ENCODE measurements at places on chromosomes 12 and 14.

GRCh38 chr12:76444408-76444984 lies 96.3 kb upstream of the BBS10 start:
- no peak for DNase-seq

- peak; percentile 61 for DNase-seq
Measured at GRCh38 chr12:92844151-92844763, 84.8 kb downstream of the EEA1 start.

- DNase-seq = no peak
Measured at GRCh38 chr14:68159701-68160633, 340.4 kb downstream of the RAD51B start.

GRCh38 chr14:99125113-99125512 lies 146.9 kb downstream of the BCL11B start:
- no peak for DNase-seq

GRCh38 chr12:92771001-92771400 lies 68.2 kb downstream of the PLEKHG7 start:
- DNase-seq = no peak

GRCh38 chr14:55482936-55483605 lies 42.7 kb upstream of the TBPL2 start:
- no peak for DNase-seq

GRCh38 chr14:36652542-36653201 lies 9.0 kb upstream of the PAX9 start:
- DNase-seq = no peak

GRCh38 chr14:63654346-63654745 lies 12.7 kb upstream of the WDR89 start:
- peak; percentile 72 for DNase-seq

DNA sequence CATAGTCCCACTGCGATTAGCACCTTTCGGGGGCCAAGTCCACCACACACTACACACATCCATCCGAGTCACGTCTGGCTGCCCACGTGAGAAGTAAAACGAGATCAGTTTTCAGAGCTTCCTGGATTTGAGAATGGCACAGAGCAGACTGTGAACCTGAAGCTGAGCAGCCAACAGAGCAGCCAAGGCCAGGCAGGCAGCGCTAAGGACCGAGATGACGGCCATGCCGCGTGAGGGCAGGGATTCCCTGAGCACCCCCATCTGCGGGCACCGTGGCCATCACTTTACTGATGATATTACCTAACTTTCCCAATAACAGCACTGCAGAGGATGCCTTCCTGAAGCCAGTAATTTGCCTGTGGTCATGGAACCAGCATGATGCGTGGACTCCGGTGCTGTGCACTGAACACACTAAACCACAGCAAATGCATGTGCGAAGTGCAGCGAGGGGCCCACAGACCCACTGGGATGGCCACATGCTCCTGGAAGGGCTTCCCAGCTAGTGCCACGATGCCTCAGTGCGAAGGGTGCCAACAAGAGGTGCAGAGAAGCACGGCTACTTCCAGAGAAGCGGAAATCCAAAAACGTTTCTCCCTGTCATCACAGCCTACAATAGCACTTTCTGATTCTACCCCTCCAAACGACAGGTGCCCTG lies 56.0 kb downstream of the RNF34 start:
- DNase-seq = no peak

DNA sequence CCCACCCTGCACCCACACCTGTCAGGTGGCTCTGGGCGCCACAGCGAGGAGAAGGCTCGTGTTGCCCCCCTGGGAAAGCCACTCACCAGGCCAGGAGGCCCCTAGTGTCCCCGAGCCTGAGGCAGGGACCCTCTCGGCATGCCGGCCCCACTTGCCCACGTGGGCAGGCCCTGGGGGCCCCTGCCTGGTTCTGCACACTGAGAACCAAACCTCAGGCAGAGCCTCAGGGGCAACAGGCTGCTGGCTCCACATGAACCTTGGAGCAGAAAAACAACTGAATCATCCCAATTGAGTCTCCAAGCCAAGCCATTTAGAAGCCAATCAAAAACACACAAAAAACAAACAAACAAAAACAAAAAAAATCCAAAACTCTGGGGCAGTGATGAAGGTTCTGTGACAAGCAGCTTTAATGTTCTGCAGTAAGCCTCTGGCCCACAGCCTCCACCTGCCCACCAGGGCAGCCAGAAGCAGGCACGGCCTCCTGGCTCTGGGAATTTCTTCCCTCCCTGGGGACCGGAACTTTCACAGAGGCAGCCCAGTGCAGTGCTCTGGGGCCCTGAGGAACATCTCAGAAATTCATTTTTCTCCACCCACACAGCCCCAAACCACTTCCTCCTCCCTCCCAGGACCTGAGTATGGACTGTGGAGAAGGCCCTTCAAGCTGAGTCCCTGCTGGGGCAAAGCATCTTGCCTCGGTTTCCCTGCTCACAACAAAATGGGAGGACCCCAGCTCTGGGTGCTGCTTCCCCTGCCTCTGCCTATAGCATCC lies 90.2 kb downstream of the CHGA start:
- DNase-seq = peak; percentile 75

DNA sequence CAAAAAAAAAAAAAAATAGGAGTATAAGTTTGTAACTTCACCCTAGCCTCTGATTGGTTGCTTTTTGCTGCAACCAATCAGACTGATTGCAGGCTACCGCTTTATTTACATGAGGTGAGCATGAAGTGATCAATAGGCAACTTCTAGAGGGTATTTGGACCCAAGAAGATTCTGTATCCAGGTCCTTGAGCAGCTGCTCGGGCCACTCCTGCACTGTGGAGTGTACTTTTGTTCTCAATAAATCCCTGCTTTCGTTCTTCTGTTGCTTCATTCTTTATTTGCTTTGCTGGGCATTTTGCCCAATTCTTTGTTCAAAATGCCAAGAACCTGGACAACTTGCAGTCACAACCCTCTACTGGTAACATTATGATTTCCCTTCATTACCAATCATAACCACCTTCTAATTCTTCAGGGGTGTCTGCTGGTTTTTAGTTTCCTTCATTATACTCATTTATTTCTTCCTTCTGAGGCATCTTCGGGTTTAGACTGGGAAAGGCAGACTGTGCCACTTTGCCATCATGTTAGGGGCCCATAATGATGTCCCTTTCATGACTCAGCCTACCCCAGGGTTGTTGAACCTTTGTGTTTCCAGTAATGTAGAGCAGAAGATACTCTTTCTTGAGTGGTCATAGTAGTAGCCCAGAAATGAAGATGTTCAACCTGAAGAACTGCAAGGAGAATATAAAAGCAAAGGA lies 43.4 kb upstream of the LIMA1 start:
- DNase-seq = peak; percentile 58

DNA sequence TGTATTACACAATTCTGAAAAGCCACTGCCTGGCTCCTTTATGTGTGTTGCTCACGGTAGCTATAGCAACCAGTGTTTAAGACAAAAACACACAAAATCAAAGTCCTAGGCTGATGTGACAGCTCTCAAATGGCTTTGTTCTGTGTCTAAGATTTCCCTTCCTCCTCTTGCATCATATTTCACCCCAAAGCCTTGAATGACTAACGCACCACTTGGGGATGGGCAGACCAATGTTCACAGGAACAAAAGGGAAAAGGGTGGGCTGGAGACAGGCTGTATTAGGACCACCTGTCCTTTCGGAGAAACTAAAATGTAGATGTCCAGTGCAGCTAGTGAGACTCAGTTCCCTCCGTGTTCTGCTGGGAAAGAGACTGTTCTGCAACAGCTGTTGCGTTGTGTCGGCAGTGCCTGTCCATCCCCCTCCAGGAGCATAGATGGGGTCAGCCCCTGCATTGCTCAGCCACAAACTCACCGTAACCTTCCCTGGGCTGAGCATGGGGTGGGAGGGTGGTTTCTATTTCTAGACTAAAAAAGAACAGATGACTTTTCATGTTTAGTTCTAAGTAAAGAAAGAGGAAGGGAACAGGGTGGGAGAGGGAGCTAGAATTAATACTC lies 26.8 kb upstream of the DAAM1 start:
- DNase-seq = peak; percentile 69

DNA sequence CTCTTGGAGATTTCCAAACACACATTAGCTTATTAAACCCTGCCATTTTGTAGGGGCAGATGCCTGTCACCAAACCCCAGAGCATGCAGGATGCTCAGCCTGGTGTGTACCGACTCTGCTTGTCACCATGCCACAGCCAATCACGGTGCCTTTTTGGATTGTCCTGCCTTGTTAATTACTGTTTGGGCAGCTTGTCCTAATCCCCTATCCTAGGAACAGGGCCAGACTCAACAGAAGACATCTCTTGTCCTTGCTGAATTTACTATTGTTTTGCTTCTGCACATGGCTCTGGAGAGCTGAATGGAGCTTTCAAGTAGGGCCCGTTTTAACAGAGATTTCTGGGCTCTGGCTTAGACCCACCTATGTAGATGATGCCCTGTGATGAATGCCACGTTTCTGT lies 388.5 kb downstream of the AACS start:
- no peak for DNase-seq

DNA sequence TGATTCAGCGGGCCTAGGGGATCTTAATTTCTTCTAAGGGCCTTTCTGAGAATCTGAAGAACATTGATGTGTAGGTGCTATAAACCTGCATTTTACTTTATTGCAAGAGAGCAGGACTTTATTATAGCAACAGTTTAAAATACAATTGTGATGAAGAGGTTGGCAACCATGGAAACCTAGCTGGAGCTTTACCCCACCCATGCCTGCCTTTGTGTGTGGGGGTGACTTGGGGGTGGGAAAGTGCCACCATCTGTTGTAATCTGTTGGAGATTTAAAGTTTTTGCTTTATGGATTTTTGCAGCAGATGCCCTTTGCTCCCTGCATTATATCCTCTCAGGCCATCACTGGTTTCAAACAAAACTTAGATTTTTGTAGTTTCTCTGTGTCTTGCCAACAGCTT lies 64.6 kb downstream of the ATG14 start:
- no peak for DNase-seq

GRCh38 chr14:84090837-84091236 lies 1439.1 kb upstream of the FLRT2 start:
- DNase-seq = peak; percentile 5

GRCh38 chr12:62977418-62977817 lies 42.5 kb upstream of the PPM1H start:
- peak; percentile 79 for DNase-seq

GRCh38 chr14:103624860-103625259 lies 4.2 kb upstream of the KLC1 start:
- peak; percentile 58 for DNase-seq

DNA sequence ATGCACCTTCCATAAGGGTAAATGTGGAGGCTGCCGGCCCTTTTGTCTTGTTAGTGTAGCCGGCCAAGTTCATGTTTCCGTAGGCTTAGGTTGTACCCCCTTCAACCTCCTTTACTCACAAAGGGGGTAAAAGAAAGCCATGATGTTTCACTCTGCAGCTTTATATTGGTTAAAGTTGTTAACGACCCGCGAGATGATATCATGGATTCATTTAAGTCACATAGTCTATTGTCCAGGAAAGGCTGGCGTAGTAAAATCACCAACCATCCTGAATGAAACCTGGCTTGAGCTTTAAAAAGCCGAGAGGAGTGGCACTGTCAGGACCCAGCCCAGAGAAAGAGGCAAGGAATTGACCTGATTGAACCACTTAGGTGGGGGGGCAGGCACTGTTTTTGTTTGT lies 1.3 kb downstream of the UNG start:
- peak; percentile 2 for DNase-seq

- DNase-seq = no peak
Measured at GRCh38 chr12:122435186-122435585, 12.7 kb upstream of the CLIP1 start.

- DNase-seq = no peak
Measured at GRCh38 chr12:124399622-124400021, 104.7 kb downstream of the RFLNA start.

GRCh38 chr14:31986405-31986804 lies 90.7 kb upstream of the ARHGAP5 start:
- DNase-seq = no peak

GRCh38 chr14:81454572-81455218 lies 54.6 kb upstream of the STON2 start:
- no peak for DNase-seq

DNA sequence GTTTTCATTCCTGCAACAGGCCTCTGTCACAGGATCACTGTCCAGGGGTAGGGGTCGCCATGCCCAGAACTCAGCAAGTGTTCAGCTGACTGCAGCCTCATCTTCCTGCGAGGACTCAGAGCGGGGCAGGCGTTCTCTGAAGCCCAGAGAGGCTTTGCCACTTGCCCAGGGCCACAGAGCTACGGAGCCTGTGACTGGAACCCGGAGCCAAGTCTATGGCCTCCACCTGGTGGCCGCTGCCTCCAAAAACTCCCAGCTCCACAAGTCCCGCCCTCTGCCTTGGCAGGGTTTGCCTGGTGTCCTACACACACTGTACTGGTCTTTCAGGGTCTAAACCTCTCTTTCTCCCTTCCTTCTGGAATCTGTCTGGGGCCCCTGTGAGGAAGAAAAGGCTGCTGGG lies 8.7 kb upstream of the PPP1R13B start:
- no peak for DNase-seq

DNA sequence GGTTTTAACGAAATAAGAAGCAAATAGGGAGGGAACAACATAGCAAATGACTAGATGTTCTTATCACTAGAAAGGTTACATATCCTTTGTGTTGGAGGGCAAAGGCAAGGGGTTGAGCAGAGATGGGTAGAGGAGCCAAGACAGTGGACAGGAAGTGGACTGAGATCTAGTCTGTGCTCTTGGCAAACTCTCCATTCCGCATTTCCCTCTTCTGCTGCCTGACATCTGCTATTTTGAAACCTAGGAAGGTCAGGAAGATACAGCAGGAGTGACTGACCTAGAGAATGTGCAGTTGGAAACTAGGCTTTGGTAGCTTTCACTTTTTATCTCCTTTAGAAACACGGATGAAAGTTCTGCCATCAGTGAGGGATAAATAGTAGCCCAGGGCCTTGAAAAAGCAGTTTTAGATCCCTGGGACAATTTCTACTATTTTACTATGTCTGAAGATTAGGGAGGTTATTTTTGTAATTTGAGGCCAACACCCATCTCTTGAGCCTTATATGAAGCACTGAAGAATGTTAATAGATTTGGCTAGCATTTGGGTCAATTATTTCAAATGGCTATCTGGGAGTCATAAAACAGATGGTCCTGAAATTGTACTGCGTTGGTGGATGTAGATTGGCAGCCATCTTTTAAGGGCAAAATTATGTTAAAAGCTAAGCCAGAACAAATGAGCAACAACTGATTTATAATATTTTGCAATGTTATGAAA lies 410.3 kb downstream of the PCNX1 start:
- DNase-seq = no peak

DNA sequence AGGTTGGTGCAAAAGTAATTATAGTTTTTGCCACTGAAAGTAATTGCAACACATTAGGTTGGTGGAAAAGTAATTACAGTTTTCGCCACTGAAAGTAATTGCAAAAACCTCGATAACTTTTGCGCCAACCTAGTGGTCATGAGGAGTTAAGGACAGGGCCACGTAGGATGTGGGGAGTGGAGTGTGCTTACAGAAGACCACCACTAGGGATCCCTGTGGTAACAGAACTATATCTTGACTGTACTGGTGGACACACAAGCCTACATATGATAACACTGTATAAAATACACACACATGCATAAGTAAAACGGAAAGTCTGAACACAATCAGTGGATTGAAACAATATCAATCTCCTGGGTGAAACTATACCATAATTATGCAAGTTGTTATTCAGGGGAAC lies 187.4 kb upstream of the ABCD2 start:
- peak; percentile 5 for DNase-seq

GRCh38 chr12:41468756-41469155 lies 280.6 kb downstream of the PDZRN4 start:
- no peak for DNase-seq

- DNase-seq = no peak
Measured at GRCh38 chr12:117835156-117835555, 133.6 kb downstream of the KSR2 start.

Measured in fibroblast of skin of scalp (primary cell).